NCI-H187 (cell line): ENCODE measurements at places on chromosomes 7 and 10.

DNA sequence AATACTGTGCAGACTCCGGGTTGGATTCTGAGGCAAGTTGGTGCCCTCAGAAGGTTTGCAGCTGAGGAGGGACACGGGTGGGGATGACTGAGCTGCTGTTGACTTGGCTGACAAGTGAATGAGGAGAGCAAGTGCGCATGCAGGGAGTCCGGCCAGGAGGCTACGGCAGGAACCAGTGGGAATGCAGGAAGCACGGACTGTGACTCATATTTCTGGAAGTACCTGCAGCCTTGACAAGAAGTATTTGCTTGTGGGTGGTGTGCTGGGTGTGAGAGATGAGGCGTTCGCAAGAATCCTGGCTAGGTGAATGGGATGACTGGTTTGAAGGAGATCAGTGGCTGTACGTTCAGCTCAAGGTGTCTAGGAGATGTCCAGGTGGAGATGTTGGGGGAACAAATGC lies 30.8 kb upstream of the FXYD4 start:
- DNase-seq, result no peak

GRCh38 chr7:74199551-74200355 lies 10.1 kb upstream of the LAT2 start:
- DNase-seq, result no peak

DNA sequence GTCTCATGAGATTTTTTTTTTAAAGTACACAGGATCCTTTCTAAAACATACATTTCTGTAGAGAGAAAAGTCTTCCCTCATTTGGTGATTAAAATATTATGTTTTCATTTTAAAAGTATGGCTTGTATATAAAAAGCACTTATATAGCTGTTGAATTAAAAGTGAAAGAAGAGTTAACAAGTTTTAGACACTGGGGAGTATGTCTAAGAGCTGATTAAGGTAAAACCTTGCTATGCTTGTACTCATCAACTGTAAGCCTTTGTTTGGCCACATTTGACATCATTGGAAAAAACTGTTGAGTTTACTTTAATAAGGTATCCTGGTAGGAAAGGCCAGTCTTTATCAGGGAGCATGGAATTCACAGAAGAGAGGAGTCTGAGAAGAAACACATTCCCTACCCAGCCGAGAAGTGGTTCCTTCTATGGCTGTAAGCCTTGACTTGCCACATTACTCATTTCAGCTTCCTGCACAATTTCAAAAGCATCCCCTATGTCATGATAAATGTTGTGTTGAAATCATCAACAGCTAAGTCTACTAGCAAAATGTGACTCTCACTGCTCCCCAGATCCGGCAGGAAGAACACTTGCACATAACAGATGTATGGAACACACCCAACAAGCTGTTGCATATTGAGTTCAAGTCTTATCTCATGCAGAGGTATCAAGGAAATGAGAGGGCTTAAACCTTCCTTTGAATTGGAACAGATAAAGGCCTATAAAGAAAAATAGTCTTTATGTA lies 171.8 kb upstream of the CDK1 start:
- DNase-seq, result no peak

DNA sequence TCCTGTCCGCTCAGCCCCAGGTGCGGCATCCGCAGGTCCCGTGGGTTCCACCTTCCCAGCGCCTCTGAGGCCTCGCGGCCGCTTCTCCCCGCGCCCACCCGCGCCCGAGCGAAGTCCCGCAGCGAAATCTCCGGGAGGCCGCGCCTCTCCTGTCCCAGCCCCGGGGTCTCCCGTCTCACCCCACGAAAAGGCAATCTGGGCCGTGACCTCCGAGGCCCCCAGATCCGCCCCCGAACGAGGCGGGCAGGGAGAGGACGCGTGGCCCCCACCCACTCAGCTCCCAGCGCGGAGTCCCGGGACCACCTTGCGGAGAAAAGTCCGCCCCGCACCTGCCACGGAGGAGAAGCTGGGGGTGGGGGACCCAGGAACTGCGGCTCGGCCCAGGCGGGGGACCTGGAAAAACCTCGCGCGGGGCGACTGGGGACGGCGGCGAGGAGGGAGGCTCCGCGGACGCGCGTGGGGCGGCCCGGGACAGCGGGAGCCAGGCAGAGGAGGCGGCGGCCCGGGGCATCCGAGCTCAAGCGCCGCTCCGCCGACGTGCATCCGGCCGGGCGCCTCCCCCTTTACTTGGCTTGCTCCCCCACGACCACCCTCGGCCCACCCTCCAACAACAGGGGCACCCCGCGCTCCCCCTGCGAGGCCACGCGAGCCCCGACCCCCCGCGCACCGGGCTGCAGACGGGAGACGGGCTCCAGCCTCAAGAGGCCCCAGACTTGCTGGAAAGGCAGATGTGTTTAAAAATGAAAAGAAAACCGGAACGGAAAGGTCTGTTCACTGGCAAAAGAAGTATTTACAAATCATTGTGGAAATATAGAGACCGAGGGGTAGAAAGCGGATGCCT lies 33.0 kb upstream of the RNF32 start:
- DNase-seq, result no peak

DNA sequence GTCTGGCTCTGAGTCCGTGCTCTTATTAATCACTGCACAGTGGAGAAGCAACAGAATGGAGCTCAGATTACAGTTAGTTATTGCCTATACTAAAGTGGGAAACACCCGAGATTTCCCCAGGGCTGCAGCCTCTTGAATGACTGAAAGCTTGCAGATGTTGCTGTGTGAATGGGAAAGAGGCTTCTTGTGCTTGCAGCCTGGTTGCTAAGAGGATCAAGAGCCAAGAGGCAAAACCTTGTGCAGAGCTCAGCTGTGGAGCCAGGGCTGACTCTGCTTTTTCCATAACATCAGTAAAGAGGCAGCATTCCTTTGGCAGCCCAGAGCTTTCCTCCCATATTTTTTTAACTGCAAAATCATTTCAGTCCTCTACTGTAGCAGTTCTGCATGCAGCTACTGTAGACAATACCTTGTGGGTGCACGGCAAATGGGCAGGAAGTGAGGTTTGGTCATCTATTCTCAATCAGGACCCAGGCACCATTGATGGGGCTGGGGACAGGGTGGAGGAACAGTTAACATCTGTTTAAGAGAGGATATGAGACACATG lies 86.5 kb downstream of the RALA start:
- peak; percentile 65 for DNase-seq

GRCh38 chr7:106982415-106982814 lies 62.1 kb upstream of the PRKAR2B start:
- DNase-seq, result no peak

- no peak for DNase-seq
Observed at GRCh38 chr10:34936061-34936460, 121.0 kb upstream of the PARD3 start.

GRCh38 chr7:128821724-128822123 lies 8.5 kb upstream of the FLNC start:
- no peak for DNase-seq

DNA sequence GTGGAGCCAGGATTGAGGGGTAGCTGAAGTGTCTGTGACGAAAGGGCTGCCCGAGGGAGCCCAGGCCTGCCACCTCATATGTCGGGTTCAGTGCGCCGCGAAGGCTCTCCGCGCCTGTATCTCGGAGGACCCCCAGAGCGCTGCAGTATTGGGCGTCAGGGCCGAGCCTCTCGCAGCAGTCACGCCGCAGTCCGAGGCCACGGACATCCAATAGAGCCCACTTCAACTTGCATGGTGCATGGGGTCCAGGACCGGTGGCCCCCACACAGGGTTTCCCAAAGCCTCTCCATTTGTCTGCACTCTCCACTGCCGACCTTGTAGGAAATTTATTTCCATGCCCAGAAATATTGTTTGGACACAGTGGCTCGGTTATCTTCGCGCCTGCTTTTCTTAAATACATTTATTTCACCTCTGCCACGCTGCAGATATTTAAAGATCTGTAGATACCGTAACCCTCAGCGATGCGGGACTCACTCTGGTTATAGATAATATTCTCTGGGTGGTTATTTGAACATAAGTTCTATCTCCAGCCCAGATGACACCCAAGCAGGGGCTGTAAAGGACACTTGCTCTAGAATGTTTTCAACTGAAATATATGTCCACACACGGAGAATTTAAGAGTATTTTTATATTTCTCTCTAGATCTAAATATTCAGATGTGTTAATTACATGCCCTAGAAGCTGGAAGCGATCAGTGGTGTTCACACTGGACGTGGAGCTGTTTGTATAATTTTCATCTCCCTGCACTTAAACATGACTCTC lies 5.1 kb upstream of the ZNF503 start:
- no peak for DNase-seq

- DNase-seq, result no peak
Observed at GRCh38 chr7:141946796-141947195, at the start of gene CLEC5A. TSS of gene CLEC5A (minus strand) at chr7:141946974. CDS start at chr7:141946292, 682 bp downstream.

GRCh38 chr10:66180581-66181318 lies 745.1 kb upstream of the LRRTM3 start:
- DNase-seq, result no peak

GRCh38 chr7:36298106-36298505 lies 91.6 kb upstream of the ANLN start:
- no peak for DNase-seq

DNA sequence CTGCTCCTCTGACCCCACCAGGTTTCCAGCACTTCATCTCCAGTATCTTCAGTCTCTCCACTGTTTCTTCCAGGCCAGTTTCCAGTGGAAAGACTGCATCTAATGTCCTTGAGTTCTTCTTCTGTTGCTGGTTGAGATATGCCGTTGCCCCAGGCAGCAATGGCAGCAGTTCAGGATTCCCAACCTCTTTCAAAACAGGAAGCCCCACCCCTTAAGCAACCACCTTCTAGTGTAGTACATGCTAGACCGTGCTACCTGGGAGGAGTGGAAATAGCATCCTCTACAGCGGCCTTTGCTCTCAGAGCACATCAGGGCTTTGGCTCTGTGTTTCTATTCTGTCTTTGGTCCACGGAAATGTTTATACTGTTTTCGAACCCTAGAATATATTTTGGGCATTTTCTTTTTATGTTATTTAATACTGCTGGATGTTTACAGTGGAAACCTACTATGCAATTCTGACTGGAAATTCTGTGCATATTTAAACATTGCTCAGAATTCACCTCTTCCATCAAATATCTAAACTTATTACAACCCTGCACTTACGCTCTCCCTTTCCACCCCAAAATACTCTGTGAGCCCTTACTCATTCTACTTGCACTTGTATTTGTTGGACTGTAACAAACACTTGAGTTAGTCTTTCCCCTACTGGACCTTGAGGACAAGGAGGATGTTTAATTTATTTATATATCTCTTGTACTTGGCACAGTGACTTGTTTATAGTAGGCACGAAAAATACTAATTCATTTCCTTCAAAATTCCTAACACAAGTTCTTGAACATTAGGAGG lies 8.5 kb upstream of the BPGM start:
- no peak for DNase-seq

DNA sequence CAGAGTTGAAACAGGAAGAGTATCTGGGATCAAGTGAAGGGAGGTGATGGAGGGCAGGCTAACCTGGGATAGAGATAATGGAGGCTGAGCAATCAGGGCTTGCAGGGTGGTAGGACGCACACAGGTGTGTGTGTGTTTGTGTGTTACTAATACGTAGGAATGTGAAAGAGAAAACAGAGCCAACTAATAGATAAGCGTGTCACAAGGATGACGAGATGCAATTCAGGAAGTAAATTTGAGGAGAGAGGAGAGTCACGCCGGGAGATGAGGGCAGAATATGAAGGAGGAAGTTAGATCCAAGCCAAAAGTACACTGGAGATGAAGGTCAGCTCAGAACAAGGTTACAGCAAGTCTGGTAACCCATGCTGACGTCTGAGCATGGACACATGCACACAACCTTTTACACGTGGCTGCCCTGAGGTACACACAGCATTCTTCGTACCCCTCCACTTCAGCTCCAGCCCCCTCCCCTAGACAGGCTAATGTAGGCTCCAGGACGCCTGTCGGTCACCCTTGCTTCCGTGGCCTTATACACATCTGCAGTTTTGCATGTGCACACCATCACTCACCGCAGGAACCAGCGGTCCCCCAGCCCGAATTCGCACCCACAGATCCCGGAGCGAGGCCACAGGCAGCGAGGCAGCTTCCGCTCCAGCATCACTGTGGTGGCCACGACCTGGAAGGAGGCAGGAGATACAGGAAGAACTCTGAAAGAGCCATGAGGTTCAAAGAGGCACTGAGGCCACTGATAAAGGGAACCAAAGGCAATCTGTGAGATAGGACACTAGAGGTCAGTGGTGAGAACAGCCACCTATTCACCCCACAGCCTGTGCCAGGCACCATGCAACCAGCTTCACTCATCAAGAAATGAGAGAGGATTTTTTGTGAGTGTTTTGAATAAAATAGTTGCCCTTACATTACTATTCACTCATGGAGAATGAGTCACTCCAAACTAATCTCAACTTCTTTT lies 23.7 kb upstream of the TRPV6 start:
- DNase-seq, result no peak

DNA sequence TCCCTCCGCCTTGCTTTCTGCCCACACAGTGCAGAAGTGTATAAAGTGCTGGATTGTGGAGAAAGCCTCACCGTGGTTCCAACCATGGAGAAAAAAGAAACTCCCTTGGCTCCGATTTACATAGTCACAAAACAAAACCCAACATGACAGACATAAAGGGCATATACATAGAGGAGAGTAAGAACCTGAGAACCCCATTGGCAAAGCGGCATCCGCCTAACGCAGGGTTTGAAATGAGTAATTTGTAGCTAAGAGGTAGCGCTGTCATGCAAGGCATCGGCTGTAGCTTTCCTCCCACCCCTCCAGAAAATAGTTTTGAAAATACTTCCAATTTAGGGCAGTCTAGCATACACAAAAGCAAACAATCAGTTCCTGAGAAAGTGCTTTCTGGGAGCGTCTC lies 126.0 kb upstream of the NRBF2 start:
- no peak for DNase-seq

DNA sequence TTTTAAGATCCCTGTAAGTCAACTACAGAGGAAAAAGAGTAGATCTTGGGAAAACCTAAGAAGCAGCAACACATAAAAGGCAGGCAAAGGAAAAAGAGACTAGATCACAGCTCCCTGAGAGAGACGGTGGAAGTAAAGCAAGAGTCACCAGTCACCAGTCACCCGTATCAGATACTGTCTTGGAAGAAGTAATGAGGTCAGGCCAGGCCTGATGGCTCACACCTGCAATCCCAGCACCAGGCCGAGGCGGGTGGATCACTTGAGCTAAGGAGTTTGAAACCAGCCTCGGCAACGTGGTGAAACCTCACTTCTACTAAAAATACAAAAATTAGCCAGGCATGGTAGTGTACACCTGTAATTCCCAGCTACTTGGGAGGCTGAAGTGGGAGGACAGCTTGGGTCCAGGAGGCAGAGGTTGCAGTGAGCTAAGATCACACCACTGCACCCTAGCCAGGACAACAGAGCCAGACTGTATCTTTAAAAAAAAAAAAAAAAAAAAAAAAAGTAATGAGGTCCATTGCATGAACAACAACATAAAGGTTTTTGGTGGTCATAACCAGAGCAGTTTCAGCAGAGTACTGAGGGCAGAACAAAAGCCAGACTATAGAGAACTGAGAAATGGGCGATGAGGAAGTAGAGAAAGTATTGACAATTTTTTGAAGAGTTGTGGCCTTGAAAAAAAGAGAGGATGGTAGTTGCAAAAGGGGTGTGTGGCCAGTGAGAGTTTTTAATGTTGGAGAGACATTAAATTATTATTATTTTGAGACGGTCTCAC lies 16.9 kb downstream of the ZNF713 start:
- no peak for DNase-seq

DNA sequence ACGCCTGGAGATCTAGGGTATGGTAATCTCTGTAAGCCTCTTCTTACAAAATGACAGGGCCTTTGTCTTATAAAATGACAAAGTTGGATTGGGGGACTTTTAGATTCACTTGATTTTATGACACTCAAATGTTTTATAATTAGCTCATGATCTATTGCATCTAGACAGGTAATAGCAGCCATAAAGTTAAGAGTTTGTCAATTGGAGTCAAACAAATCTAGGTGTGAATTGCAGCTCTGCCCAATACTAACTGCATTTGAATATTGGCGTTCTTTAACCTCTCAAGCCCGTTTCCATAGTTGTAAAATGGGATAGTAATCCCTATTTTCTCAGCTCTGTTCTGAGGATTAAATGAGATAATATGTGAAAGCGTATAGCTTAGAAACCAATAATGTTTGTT lies 14.1 kb upstream of the MRC1 start:
- no peak for DNase-seq
